SJCRH30 (cell line): ENCODE measurements at places on chromosomes 6 and 20. TPM values are rescaled to one million over a fixed set of nuclear protein-coding genes. Genes with fewer than 3 reads are reported as not detected.
A peak's percentile ranks its signal among the peaks of the same experiment; 100 is the strongest.

The SLC24A3 gene
- total RNA-seq = 0.34 and 0.38 TPM in 2 replicates

The TUBB gene
- 1,652 and 1,704 TPM in 2 replicates for total RNA-seq

The PREP gene
- 46.2 and 46.4 TPM in 2 replicates for total RNA-seq

The GNAS-AS1 gene
- not detected in 2 replicates for total RNA-seq

The CPNE5 gene
- total RNA-seq = 0.57 TPM in 1 of 2 replicates, not detected in the other

The LY86 gene
- total RNA-seq = not detected in 2 replicates

The DCDC2 gene
- total RNA-seq = 0.02 and 0.05 TPM in 2 replicates

The LRFN2 gene
- not detected in 2 replicates for total RNA-seq

The ZSCAN16 gene
- 2.9 and 4.6 TPM in 2 replicates for total RNA-seq

The ZBP1 gene
- 0.02 TPM in 1 of 2 replicates, not detected in the other for total RNA-seq

The FAM162B gene
- not detected in 2 replicates for total RNA-seq

- DNase-seq = no peak
These were observed 98.0 kb upstream of the SLC24A3 start for GRCh38 chr20:19114410-19114809.

DNA sequence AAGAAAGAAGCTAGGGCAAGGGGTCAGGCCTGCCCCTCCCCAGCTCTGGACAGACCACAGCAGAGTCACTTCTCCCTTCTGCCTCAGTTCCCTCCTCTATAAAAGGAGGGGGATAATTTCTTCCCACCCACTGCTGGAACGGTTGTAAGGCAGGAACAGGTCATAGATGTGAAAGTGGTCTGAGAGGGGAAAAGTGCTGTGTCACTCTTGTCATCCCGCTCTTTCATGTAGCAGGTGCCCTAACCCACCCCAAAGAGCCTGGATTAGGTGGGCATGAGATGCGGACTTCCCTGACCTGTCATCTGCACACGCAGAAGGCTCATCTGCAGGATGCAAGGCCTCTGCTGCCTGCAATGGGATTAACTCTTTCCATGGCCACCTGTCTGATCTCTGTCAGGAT lies 218.2 kb upstream of the LRFN2 start:
- DNase-seq = no peak

DNA sequence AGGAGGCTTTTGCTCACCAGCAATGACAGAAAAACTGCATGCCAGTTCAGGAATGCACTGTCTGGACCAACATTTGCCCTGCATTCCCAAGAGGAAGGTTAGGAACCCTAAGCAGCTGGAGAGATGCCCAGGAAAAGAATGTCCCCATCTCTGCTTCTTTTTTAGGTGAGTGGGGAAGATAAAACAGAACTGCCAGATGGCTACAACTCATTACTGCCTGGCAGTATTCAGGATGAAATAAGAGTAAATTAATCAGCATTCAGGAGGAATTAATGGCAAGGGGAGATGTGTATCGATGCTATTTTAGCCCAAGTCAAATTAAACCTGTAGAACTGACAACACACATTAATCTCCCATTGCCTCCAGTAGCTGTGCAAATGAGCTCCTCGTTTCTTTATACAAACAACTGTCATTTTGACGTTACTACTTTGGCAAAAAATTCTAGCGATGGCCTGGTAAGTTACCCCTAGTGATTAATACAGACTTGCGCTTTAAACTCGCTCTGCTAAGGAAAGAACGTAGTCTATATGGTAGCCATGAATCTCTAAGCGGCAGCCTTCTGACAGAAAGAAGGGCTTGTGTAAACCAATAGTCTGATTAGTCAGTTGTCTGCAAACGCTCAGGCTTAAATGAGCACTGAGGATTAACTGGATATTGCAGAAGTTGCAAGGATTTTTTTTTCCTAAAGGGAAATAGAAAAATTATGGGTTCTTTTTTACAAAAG lies 16.7 kb upstream of the SMLR1 start:
- peak; percentile 16 for DNase-seq

DNA sequence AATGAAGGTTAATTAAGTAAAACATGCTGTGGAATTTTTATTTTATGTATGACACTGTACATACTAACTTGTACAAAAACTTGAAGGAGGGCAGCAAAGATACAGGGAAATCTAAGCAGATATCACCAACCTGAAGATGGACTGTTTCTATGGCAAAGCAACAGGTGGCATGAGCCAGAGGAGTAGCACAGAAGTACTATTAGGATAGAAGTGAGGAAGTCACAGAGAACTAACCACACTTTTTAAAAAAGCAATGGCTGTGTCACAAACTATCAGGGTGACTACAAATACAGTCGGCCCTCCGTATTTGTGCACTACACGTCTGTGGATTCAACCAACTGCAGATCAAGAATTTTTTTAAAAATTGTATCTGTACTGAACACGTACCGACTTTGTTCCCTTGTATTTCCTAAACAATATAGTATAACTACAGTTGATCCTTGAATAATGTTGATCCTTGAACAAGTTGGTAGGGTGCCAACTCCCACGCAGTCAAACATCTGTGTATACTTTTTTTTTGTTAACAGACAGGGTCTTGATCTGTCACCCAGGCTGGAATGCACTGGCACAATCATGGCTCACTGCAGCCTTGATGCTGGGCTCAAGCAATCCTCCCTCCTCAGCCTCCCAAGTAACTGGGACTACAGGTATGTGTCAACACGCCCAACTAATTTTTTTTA lies 61.0 kb downstream of the NUDT3 start:
- no peak for DNase-seq

- DNase-seq = no peak
These were observed 40.4 kb downstream of the CEBPB start for GRCh38 chr20:50230871-50231560.

DNA sequence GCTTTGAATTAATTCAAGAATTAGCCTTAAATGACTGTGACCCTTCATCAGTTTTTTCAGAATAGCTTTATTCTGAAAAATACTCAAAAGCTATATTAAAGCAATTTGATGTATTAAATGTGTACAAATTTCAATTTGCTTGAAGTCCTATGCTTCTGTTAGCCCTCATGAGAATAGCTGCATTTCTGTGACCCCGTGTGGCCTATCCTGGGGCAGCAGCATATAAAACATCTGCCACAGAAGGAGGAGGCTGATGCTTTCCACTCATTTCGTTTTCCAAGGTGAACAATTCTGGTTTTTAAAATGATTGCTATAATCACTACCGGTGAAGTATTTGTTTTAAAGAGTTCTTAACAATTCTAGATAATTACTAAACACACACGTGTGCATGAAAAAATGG lies 360.3 kb downstream of the BTBD9 start:
- DNase-seq = no peak

DNA sequence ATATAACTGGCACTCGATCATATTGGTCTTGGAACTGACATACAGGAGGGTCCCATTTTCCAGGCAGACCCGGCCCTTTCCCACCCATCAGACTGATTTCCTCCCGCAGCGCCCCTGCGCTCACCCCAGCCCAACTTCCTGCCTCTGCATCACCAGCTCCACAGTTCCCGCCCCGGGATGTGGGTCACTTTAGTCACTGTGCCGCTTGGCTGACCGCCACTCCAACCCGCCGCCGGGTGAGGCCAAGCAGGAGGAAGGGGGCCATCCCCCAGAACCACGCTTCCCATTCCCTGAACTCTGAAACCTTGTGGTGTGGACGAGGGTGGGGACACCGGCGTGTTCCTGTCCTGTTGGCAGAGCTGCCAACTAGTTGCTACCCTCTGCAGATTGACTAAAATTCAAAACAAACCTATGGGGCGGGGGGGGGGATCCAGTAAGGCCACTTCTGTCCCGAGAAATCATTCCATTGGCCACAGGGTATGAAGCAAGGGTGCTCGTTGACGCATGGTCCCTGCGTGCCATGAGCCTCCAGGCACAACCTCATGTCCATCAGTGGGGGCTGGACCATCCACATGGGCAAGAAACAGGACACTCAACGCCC lies 12.3 kb downstream of the TGM2 start:
- DNase-seq = peak; percentile 83

GRCh38 chr6:68729377-68729903 lies 94.4 kb downstream of the ADGRB3 start:
- no peak for DNase-seq

DNA sequence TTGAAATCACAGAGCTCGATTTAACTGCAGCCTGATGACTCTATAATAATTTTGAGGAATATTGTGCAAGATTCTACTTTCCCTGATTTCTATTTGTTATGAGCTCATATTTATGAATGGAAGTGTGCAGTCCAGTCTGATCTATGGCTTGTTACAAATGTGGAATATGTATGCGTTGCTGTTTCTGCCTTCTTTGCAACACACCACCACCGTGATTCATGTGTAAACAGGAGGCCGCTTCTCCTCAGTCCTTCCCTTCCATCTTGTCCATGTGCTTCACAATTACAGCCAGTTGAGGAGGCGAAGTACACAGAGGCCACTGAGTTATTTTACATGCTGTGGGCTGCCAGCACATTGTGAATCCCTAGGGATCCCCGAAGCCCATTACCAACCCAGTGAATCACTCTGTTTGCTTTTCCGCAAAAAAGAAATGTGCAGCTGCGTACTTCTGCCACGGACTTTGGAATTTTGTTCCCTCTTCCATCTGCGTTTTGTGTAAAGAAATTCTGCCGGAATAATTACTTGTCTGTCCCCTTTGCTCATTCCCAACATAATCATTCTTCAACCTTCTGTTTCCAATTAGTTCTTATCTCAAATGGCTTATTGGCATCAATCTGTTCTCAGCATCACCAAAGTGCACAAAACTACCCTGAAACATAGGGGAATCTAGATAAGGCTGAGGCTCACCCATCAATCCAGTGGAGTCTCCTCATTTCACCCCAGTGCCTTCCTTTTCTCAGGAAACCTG lies 551.6 kb upstream of the CITED2 start:
- DNase-seq = peak; percentile 80

DNA sequence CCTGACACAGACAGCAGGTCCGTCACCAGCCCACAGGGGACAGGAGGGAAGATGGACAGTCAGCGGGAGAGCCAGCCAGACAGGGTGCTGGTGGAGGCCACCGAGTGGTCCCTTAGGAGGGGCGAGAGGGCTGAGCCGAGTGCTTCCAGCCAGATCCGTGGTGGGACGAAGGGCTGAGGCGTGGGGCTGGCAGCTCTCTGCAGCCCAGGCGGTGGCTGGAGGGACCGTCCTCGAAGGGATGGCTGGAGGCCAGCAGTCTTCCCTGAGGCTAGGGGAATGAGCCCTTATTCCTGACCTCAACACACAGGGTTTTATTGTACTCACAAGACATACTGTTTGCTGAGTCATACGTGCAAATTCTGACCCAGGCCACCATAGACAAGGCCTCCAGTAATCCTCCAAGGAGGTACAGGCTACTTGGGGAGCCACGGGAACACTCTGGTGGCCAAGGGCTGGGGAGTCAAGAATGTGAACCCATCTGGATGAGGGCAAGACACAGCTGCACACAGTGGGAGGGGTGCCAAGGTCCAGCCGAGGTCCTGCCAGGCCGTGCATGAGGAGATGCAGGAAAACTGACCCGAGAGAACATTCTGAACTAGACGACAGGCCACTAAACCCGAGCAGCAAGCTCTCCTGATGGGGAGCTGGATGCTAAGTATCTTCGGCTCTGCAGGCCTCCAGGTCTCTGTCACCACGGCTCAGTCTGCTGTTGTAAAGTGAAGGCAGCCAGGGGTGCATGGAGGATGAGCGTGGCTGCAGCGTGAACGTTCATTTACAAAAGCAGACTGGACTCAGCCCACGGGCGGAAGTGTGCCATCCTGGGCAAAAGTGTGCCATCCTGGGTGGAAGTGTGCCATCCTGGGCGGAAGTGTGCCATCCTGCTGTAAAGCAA lies 242.5 kb downstream of the TTLL2 start:
- DNase-seq = peak; percentile 78

DNA sequence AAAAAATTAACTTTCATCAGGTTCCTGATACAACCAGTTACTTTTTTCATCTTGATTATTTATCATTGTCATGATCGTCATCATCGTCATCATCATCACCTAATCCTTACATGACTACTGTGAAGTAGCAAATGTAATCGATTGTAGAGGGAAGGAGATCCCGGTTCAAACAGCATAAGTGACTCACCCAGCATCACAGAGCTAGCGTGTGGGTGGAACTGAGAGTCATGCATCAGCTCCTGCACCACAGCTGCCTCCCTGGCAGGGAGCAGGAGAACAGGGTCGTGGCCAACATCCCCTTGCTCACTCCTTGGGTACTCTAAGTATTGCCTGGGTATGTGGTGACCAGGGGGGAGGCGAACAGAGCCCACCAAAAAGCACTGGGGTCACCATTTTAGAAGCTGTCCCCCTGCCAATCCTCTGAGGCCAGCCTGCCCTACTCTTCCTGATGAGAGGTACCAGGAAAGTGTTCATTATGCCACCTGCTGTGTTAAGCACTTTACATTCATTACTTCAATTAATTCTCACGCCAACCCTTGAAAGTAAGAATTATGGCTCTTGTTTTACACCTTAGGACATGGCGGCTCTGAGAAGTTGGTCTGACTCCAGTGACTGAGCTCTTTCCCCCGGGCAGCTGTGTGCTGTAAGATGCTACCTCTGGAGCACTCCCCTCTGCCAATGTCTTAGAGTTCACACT lies 425.2 kb downstream of the CD83 start:
- no peak for DNase-seq

DNA sequence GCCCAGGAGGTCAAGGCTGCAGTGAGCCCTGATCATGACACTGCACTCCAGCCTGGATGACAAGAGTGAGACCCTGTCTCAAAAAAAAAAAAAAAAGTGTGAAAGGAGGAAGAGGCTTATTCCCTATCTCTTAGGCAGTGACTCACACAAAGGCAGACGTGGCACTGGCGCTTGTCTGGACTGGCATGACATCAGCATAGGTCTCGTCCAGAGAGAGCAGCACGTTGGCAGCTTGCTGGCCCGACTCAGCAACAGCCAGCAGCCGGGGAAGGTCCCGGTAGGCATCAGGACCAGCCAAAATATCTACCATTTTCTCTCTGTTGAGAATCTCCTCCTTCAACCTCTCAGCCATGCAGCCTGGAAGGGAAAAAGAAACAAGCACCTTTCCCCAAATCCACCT lies 14.1 kb downstream of the CDK5RAP1 start:
- no peak for DNase-seq

- no peak for DNase-seq
These were observed 24.0 kb upstream of the LRRC1 start for GRCh38 chr6:53770780-53771249.

GRCh38 chr20:60407938-60408337 lies 449.7 kb downstream of the CDH26 start:
- no peak for DNase-seq

- no peak for DNase-seq
These were observed 1.5 kb downstream of the EPB41L1 start for GRCh38 chr20:36155991-36156390.

DNA sequence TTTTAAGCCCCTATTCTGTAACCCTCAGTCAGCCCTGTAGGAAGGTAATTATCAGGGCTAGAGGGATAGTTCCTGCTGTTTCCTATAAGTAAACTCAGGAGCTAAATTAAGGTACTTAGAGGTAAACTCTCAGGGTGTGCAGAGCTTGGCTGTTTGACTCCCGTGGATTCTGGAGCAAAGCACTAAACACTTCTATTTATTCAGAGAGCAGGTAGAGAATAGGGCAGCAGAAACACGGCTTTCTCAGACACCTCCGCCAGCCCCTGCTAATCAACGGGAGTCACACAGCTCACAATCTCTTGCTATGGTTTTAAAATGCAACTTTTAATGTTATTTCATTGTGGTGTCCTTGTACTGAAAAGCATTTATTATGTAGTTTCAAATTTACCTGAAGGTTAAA lies 21.8 kb downstream of the PRKN start:
- DNase-seq = no peak

- DNase-seq = no peak
These were observed 68.4 kb upstream of the RBM24 start for GRCh38 chr6:17212546-17213371.

- peak; percentile 48 for DNase-seq
These were observed 241.4 kb downstream of the IBTK start for GRCh38 chr6:82006027-82006738.

GRCh38 chr6:19472850-19473249 lies 364.3 kb upstream of the ID4 start:
- DNase-seq = no peak
